ENCODE measurements at places on chromosomes 6 and 20. TPM values are rescaled to one million over a fixed set of nuclear protein-coding genes. Genes with fewer than 3 reads are reported as not detected.

GRCh38 chr6:11432713-11433450 is 104.7 kb upstream of the TMEM170B start:
- no peak for DNase-seq

DNA sequence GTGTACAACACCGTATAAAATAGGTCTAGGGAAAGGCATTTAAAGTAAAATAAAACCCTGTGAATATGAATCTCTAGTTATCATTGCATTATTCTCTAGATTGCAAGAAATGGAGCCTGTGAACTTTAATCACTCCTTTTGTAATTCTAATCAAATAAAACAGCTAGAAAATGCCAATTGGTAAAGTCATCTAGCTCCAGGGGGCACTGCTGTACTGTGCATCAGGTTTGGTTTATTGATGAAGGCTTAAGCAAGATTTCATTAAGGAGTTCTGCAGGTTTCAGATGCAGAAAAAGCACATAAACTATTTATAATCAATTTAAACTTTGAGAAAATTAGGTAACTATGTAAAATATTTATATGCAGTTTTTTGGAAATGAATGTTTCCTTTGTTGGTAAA is 645.0 kb downstream of the PHF3 start:
- DNase-seq: peak; percentile 20

DNA sequence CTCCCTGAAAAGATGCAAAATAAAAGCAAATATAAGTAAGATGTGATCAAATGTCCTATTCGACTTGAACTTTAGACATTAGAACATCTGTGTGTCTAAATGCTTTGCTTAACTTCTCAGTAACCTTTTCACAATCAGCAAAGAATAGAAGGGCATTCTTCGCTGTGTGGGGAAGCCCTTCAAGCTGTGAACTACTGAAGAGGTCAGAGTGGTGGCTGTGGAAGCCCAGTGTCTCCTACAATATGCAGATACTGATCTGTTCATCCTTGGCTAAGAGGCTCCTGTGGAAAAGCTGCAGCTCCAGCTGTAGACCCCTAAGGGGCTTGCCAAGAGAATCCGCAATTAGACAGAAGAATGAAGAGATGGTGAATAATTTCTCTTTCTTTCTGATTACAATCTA is 400.3 kb upstream of the SASH1 start:
- DNase-seq: no peak

DNA sequence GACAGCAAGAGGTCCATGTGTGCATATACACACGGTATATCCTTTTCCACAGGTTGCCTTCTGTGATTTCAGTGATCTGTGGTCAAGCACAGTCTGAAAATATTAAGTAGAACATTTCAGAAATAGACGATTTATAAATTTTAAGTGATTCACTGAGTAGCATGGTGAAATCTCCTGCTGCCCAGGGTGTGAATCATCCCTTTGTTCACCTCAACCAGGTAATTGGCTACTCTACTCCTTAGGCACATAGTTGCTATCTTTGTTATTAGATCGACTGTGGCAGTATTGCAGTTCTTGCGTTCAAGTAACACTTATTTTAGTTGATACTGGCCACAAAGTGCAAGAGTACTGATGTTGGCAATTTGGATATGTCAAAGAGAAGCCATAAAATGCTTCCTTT is 1421.7 kb downstream of the GRIK2 start:
- no peak for DNase-seq

DNA sequence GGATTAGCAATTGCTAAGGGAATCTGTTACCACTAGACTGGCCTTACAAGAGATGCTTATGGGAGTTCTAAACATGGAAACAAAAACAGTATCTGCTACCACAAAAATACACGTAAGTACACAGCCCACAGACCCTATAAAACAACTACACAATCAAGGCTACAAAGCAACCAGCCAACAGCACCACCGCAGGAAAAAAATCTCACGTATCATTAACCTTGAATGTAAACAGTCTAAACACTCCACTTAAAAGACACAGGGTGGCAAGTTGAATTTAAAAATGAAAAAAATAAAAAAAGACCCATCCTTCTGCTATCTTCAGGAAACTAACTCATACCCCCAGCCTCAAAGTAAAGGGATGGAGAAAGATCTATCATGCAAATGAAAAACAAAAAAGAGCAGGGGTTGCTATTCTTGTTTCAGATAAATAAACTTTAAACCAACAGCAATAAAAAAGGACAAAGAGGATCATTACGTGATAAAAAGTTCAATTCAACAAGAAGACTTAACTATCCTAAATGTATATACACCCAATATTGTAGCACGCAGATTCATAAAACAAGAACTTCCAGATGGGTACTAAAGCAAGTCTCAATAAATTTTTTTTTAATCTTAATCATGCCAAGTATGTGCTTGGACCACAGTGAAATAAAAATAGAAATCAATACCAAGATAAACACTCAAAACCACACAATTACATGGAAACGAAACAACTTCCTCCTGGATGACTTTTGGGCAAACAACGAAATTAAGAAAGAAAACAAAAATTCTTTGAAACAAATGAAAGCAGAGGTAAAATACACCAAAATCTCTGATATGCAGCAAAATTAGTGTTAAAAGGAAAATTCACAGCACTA is 52.3 kb downstream of the RNGTT start:
- no peak for DNase-seq

GRCh38 chr20:46634528-46634927 is 16.7 kb downstream of the SLC13A3 start:
- no peak for DNase-seq

- no peak for DNase-seq
Measured at GRCh38 chr20:59191036-59191755, 27.6 kb downstream of the ZNF831 start.

GRCh38 chr20:51340451-51340840 is 202.1 kb downstream of the NFATC2 start:
- no peak for DNase-seq

DNA sequence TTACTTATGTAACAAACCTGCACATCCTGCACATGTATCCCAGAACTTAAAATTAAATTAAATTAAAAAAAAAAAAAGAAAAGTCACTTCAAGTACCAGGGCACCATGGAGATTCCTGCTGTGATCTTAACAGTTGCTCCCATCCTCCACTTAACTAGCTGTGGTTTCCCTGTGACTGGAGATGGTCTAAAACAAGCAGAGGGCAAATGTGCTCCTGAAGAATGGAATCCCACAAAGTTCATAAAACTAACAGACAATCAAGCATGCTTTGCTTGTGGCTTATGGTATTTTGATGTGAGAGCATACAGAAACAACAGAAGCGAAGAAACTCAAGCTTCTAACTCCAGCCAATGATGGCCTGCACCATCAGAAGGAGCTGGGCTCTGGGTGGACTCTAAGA is 153.6 kb upstream of the KCNK16 start:
- no peak for DNase-seq

GRCh38 chr20:23083553-23084220 is 2.4 kb downstream of the CD93 start:
- no peak for DNase-seq

DNA sequence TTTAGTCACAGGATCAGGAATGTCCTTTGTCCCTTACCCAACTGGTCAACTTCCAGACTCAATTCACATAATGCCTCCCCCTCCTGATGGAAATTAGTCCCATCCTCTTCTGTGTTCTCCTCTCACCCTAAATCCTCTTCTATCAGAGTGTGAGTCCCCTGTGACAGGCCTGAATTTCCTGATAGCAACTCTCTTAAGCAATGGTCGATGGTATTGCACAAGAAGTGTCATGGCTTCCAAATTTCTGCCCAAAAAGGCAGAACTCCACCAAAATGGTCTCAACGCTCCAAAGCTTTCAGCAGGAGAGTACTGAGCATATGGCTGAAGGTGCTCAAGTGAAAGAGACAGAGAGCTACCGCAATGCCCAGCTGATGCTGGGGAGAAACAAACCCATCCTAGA is 2.4 kb downstream of the PREP start:
- DNase-seq: no peak

- DNase-seq: no peak
Measured at GRCh38 chr6:20333721-20334269, 67.9 kb upstream of the E2F3 start.

GRCh38 chr20:4645109-4645508 is 76.6 kb upstream of the PRND start:
- no peak for DNase-seq

DNA sequence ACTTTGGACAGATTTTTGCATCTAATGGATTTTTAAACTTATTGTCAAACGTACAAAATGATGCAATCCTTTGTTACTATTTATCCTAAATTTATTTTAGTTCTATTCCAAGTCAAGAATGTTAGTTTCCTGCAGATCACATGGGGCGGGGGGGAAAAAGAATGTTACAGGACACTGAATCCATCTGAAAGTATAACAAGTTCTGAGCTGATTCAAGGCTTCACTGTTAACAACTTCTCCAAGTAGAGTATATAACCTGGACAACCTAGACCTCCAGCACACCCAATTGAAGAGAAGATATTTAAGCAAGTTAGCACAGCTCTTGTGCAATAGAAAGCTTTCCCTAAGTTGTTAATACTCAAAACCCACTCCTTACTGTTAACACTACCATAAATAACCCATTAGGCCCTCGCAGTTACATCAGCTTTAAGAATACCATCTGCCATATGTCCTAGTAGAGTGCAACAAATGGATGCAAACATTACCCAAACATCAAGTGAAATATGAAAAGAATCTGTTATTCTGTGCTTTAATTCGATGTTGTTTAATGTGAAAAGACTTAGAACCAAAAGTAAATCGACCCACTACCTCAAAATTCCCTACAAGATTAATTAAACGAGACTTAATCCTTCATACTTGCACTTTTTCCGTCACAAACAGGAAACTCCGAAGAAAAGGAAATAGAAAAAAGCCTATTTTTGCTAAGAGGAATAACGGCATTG is 1.3 kb downstream of the SEC63 start:
- DNase-seq: peak; percentile 67

GRCh38 chr20:61321481-61321880 is 69.4 kb downstream of the CDH4 start:
- no peak for DNase-seq

GRCh38 chr20:57790176-57790575 is 80.4 kb upstream of the PMEPA1 start:
- DNase-seq: no peak

GRCh38 chr6:136405420-136406029 is 115.9 kb upstream of the BCLAF1 start:
- DNase-seq: no peak

GRCh38 chr6:168026925-168027324 is 29.5 kb downstream of the KIF25 start:
- no peak for DNase-seq

DNA sequence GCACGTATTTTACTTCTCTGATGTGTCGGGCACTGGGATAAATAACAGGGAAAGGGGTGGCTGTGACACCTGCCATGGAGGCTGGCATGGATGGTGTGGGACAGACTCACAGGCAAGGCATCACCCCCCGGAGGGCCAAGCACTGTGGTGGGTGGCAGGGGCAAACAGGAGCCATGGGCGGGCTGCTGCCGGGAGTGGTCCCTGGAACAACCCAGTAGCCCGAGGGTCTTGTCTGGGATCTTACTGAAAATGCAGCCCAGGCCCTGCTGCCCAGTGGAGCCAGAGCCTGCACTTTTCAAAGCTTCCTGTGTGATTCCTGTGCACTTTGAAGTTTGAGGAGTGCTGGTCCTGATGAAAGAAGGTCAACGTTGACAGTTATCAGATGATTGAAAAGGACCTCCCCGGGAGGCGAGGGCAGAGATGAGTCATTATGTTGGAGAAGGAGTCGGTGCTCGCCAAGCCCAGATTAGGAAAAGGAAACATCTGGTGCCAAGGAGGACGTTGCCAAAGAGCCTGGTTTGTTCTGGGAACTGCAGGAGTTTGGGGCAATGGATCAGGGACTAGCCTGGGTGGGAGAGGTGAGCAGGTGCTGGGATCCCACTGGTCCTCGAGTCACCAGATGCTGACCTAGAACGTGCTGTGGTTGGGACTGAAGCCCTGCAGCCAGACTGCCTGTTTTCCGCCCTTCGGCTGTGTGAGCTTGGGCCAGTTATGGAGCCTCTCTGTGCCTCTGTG is 130.0 kb upstream of the GGTLC1 start:
- DNase-seq: no peak

- DNase-seq: no peak
Measured at GRCh38 chr6:125931733-125932450, 24.7 kb upstream of the HINT3 start.

GRCh38 chr6:33822575-33823395 is 19.0 kb upstream of the MLN start:
- no peak for DNase-seq

GRCh38 chr20:36573103-36573797 is at the start of gene TGIF2:
Gene TGIF2 (plus strand): TSS chr20:36573597. CDS start chr20:36578775, 5,178 bp downstream.
- peak; percentile 87 for DNase-seq

- no peak for DNase-seq
Measured at GRCh38 chr6:27706431-27706830, 205.8 kb downstream of the OR2B2 start.

GRCh38 chr20:58714340-58714922 is 21.8 kb downstream of the NPEPL1 start:
- no peak for DNase-seq

DNA sequence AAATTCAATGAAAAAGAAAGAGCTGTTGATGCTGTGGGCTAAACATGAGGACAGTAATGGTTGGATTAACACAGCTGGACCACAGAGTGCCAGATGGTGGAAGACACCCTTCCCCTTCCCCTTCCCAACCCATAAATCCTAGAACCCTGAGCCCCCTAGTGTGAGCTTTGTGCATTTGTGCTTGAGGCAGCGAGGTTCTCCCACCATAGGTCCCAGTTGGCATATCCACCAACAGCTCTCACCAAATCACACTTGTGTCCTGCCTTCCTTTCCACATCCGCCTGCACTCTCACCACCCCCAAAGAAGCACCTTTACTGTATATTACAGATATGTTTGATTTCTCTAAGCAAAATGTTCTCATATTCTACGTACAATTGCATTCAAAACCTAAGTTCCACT is 32.8 kb upstream of the HBS1L start:
- DNase-seq: no peak

GRCh38 chr20:62925420-62926228 is 681 bp downstream of the DIDO1 start:
- no peak for DNase-seq

GRCh38 chr6:14396826-14397517 is 279.4 kb downstream of the CD83 start:
- no peak for DNase-seq

- no peak for DNase-seq
Measured at GRCh38 chr20:51481341-51481914, 61.1 kb downstream of the NFATC2 start.

DNA sequence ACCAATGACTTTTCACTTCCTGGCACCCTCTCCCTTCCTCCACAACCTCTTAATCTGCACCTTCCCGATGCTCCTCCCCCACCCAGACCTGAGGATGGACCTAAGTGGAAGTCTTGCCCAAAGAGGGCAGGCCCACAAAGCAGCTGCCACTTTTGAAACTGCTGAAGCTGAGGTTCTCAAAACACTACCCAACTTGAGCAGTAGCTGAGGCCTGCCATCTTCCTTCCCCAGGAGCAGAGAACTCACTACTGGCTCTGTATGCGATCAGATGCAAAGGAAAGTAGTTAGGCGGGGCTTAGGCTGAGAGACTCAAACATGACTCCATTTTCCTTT is 1.5 kb downstream of the HM13 start:
- DNase-seq: no peak

GRCh38 chr6:36436466-36436865 is 6.2 kb downstream of the PXT1 start:
- no peak for DNase-seq

The MEP1A gene
- total RNA-seq: not detected

The ULBP1 gene
- total RNA-seq: 0.69 TPM

The CGA gene
- total RNA-seq: 32.0 TPM

The GDAP1L1 gene
- total RNA-seq: 0.20 TPM

The DLL1 gene
- 11.2 TPM for total RNA-seq

The SLPI gene
- total RNA-seq: 52.0 TPM

The PCK1 gene
- 51.4 TPM for total RNA-seq

The TBX18 gene
- 33.5 TPM for total RNA-seq

The RIPOR3 gene
- total RNA-seq: 16.1 TPM

The BHLHE23 gene
- not detected for total RNA-seq

The SLC17A2 gene
- not detected for total RNA-seq
